Activated naive CD8-positive, alpha-beta T cell treated with anti-CD3 and anti-CD28 coated beads, Interleukin-2, amount 10 ng/mL, durations not matched to agents 7 days and 5 days (primary cell): ENCODE measurements at places on chromosomes 16 and 17. TPM values are rescaled to one million over a fixed set of nuclear protein-coding genes. Genes with fewer than 3 reads are reported as not detected.

DNA sequence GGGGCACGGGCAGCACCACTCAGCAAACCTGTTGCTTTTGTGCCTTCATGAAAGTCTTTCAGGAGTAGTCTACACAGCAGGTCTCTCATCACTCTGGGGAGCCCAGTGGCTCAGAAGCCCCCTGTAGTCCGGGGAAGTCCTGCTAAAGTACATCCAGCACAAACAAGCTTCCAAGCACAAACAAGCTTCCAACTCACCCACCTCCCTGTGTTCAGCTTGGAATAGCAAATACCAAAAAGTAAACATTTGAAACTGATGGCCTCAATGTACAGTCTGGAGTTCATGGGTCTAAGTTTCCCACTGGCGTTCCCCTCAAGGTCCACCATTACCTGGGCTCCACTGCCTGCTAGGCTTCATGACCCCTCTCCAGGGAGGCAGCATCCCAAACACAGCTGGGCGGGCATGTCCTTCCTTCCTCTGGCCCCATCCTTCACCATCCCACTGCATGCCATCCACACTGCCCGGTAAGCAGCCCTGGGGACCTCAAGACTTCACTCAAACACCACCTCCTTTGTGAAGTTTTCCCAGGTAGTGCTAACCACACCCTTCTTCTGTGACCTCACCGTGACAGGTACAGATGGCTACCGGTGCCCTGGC, 62.8 kb upstream of the SIAH1 start:
- peaks cover 2% of the 10 kb centered on the region for H3K4me1 ChIP-seq
- no peak overlapping the region for H3K27ac ChIP-seq
- DNase-seq: no peak
- no peaks in the 10 kb centered on the region for H3K27me3 ChIP-seq
- H3K4me3 ChIP-seq: no peak overlapping the region

DNA sequence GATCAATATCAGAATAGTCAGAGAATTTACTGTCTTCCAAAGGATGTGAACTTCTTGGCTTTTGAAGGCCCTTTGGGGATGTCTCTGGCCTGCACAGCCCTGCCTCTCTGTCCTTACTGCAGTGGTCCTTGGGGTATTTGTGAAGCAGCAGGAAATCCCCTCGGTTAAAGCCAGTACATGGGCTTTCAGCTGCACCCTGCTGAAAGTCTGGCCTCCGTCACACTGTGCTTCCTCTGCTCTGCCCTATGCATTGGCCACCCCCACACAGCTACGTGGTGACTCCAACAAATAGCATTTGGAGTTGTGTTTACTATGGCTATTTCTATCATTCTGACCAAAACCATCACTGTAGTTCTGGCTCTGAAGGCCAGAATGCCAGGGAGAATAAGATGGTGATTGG, 21.2 kb downstream of the SYCE1L start:
- no peaks in the 10 kb centered on the region for H3K27me3 ChIP-seq
- DNase-seq: no peak
- no peaks in the 10 kb centered on the region for H3K36me3 ChIP-seq
- no peak overlapping the region for H3K4me3 ChIP-seq
- peaks cover 4% of the 10 kb centered on the region for H3K4me1 ChIP-seq

The SLC13A2 gene
- total RNA-seq: not detected

The CEMP1 gene
- total RNA-seq: 0.80 TPM
